ENCODE measurements at places on chromosomes 1 and 21.
A peak's percentile ranks its signal among the peaks of the same experiment; 100 is the strongest.

DNA sequence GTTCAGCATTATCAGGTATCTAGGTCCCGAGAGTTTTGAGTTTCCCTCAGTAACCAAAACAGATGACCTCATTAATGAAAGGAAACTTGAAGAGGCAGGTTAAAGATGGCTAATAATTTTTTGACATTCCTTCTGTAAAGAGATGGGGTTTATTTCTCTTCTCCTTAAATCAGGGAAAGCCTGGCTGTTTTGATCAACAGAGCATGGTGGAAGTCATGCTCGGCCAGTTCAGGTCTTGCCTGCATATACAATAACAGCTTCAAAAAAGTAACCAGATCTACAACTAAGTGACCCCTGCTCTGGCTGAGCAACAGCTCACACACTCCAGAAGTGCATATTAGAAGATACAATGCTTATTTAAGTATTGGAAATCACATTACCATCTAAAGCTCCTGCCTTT lies 36.6 kb upstream of the POU2F1 start:
- DNase-seq = peak; percentile 10

GRCh38 chr1:112260699-112261098 lies 135.3 kb upstream of the CTTNBP2NL start:
- DNase-seq = no peak

- no peak for DNase-seq
Measured at GRCh38 chr1:12202190-12202497, 27.7 kb upstream of the VPS13D start.

- no peak for DNase-seq
Measured at GRCh38 chr1:201127755-201128455, 921 bp upstream of the ASCL5 start.

DNA sequence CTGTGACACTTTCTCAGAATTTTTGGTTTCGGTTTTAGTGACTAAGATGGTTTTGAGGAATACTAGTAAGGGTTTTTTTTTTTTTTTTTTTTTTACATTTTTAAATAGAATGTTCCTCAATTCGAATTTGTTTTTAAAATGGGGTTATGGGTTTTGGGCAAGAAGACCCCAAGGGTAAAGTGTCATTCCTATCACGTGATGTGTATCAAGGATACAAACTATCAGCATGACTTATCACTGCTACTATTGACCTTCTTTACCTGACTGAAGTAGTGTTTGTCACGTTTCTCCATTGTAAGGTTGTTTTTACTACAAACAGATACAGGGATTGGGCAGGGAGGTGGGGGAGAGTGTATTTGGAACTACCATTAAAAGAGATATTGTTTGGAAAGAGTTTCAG lies 781.1 kb upstream of the ADGRL4 start:
- no peak for DNase-seq

DNA sequence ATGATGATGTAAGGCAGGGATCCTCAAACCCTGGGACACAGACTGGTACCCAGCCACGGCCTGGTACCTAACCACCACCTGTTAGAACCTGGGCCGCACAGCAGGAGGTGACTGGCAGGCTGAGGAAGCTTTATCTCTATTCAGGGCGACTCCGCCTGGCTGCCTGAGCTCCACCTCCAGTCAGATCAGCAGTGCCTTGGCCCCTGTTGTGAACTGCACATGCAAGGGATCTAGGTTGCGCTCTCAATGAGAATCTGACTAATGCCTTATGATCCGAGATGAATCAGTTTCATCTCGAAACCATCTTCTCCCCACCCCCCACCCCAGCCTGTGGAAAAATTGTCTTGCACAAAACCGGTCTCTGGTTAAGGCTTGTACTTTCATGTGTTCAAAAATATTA lies 4.2 kb downstream of the RNPC3 start:
- DNase-seq = no peak

- no peak for DNase-seq
Measured at GRCh38 chr1:225250432-225250831, 177.4 kb downstream of the LBR start.

- DNase-seq = peak; percentile 15
Measured at GRCh38 chr1:208387908-208388811, 144.0 kb upstream of the PLXNA2 start.

DNA sequence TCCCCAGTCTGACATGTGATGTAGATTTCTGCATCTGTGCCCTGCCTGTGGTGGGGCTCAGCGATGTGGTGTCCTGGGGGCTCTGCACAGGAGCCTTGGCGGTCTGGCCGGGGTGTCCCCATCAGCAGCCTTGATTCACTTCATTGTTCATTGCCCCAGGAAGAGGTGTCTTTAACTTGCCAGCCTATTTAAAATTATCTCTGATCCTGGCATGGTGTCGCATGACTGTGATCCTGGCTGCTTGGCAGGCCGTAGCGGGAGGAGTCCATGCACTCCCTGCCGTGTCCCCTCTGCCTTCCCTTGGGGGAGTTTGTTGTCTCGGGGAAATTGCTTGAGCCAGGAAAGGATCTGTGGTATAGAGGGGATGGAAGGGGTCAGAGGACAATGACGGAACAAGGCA lies 59.9 kb downstream of the TRIM11 start:
- DNase-seq = peak; percentile 1

DNA sequence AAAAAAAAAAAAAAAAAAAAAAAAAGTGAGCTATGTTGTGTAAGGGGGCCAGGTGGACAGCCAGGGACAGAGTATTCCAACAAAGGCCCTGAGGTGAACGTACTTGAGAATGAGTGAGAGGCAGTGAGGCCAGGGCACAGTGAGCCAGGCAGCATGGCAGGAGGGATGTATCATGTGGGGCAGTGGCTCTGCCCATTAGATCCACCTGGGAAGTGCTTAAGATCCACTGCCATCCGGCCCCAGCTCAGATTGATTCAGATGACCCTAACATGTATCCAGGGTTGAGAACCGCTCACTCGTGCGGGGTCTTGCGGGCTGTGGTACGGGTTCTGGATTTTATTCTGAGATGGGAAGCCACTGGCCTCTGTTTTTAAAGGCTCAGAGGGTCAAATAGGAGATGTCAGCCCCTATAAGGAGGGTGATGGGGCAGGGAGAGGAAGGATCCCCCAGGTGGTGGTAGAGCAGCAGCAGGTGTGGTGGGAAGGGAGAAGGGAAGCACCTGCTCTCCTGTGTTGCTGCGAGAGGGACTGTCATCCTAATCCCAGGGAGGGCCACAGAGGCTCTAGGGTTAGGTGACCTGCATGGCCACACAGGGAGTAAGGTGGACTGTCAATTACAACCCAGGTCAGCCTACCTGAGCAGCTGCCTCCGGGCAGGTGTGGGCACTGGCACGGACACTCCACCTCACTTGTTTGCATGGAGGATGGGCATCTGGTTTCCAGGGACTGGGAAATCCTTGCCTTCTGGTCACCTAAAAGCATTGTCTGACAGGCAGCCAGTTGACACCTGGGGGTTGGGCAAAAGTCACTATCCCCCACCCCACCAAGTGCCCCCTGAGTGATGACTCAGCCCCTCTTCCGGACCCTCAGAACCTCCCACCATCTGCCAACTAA lies 31.6 kb downstream of the CDK18 start:
- no peak for DNase-seq

GRCh38 chr1:203177036-203177405 lies 1.4 kb upstream of the MYBPH start:
- DNase-seq = no peak

DNA sequence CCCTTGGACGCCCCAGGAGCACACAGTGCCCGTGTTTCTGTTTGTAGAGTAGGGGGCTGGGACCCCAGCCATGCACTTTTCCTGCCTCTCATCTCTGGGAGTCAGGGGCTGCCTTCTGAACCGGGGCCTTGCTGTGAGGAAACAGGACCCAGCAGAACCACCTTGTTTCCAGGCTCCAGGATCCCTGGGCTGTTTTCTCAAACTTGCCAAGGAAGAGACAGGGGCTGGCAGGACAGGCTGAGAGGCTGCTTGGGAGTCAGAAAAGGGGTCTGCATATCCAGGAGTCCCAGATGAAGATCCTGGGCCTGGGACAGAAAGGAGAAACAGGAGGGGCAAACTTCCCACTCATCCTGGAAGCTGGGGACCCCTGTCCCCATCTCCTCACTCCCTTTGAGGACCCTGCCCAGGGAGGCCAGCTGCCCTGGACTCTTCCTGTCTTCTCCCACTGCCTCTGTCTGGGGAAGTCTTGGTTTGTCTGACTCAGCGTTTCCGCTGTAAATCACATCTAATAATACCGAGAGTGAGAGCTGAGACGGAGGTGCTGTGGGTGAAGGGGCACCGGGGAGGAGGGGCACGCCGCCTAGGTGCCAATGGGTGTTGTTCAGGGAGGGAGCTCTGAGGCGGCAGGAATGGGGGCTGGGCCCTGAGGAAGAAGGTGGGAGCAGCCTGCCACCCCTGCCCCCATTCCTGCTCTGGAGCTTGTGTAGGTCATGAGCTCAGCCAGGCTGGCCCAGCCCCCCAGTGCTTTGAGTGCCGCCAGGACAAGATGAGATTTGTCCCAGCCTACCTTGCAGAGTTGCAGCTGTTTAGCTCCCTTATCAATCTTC lies 16.7 kb downstream of the POU3F1 start:
- DNase-seq = peak; percentile 34
